ENCODE measurements at places on chromosomes 3 and 15.

DNA sequence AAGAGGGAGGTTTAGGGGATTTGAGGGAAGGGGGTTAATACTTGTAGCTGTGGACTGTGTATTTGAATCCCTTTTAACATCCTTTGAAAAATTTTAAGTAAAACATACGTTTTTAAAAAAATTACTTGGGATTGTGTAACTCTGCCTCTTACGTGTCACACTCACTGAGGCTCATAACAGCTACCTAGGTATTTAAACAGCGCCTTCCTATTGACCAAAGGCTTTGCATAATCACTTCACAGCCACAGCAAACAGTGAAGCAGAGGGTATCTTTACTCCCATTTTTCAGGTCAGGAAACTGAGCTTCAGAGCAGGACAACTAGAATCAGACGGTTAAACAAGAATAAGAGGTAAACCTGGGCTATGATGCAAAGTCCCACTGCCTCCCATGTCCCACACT lies 95.9 kb downstream of the TLE3 start:
- no peaks in the 10 kb centered on the region for H3K4me1 ChIP-seq
- H3K36me3 ChIP-seq: no peaks in the 10 kb centered on the region
- no peak for DNase-seq
- no peak overlapping the region for H3K4me3 ChIP-seq

DNA sequence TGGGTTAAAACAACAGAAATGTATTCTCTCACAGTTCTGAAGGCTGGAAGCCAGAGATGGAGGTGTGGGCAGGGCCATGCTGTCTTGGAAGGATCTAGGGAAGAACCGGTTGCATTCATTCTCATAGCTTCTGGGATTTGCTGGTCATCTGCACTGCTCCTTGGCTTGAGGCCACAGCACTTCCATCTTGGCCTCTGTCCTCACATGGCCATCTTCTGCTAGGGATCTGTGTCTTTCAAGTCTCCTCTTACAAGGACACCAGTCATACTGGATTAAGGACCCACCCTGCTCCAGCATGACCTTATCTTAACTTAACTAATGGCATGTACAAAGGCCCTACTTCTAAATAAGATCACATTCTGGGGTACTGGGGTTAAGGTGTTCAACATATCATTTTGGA lies 47.7 kb downstream of the RPLP1 start:
- no peak for DNase-seq
- H3K27me3 ChIP-seq: no peaks in the 10 kb centered on the region
- H3K27ac ChIP-seq: no peak overlapping the region
- H3K4me3 ChIP-seq: no peak overlapping the region
- H3K4me1 ChIP-seq: no peaks in the 10 kb centered on the region

GRCh38 chr3:134753999-134754742 lies 40.9 kb upstream of the EPHB1 start:
- H3K4me1 ChIP-seq: no peaks in the 10 kb centered on the region
- H3K27me3 ChIP-seq: no peaks in the 10 kb centered on the region
- no peak for DNase-seq
- no peak overlapping the region for H3K4me3 ChIP-seq
- H3K27ac ChIP-seq: no peak overlapping the region

GRCh38 chr3:47259114-47259513 lies 23.5 kb downstream of the KIF9 start:
- no peaks in the 10 kb centered on the region for H3K36me3 ChIP-seq
- H3K27ac ChIP-seq: no peak overlapping the region
- no peak for DNase-seq
- H3K4me3 ChIP-seq: no peak overlapping the region
- peaks cover 4% of the 10 kb centered on the region for H3K4me1 ChIP-seq

- no peak overlapping the region for H3K27ac ChIP-seq
- H3K4me3 ChIP-seq: no peak overlapping the region
- DNase-seq: no peak
- H3K27me3 ChIP-seq: no peaks in the 10 kb centered on the region
These were observed 22.1 kb downstream of the SRPRB start for GRCh38 chr3:133827684-133828083.

- no peaks in the 10 kb centered on the region for H3K27me3 ChIP-seq
- no peaks in the 10 kb centered on the region for H3K4me1 ChIP-seq
- H3K27ac ChIP-seq: no peak overlapping the region
- no peaks in the 10 kb centered on the region for H3K36me3 ChIP-seq
- H3K4me3 ChIP-seq: no peak overlapping the region
- DNase-seq: no peak
These were observed 770.4 kb upstream of the SEMA6D start for GRCh38 chr15:46946953-46947352.

GRCh38 chr3:170953736-170954135 lies 45.3 kb upstream of the EIF5A2 start:
- no peaks in the 10 kb centered on the region for H3K36me3 ChIP-seq
- H3K4me1 ChIP-seq: no peaks in the 10 kb centered on the region
- H3K27me3 ChIP-seq: no peaks in the 10 kb centered on the region

- H3K27ac ChIP-seq: no peak overlapping the region
- no peak overlapping the region for H3K4me3 ChIP-seq
- peaks cover 3% of the 10 kb centered on the region for H3K4me1 ChIP-seq
- no peak for DNase-seq
These were observed 46.6 kb downstream of the HHLA2 start for GRCh38 chr3:108342837-108343486.

GRCh38 chr3:10443272-10444109 lies 61.9 kb downstream of the ATP2B2 start:
- no peak for DNase-seq
- no peaks in the 10 kb centered on the region for H3K36me3 ChIP-seq
- H3K27ac ChIP-seq: no peak overlapping the region
- no peaks in the 10 kb centered on the region for H3K27me3 ChIP-seq
- H3K4me3 ChIP-seq: no peak overlapping the region

GRCh38 chr3:195736866-195737490 lies 16.2 kb downstream of the MUC20 start:
- no peak overlapping the region for H3K4me3 ChIP-seq
- DNase-seq: no peak
- no peaks in the 10 kb centered on the region for H3K36me3 ChIP-seq

- no peaks in the 10 kb centered on the region for H3K27me3 ChIP-seq
- peak; percentile 41 for DNase-seq
- H3K27ac ChIP-seq: no peak overlapping the region
- H3K36me3 ChIP-seq: no peaks in the 10 kb centered on the region
These were observed 240.7 kb downstream of the SHOX2 start for GRCh38 chr3:157865352-157866000.

DNA sequence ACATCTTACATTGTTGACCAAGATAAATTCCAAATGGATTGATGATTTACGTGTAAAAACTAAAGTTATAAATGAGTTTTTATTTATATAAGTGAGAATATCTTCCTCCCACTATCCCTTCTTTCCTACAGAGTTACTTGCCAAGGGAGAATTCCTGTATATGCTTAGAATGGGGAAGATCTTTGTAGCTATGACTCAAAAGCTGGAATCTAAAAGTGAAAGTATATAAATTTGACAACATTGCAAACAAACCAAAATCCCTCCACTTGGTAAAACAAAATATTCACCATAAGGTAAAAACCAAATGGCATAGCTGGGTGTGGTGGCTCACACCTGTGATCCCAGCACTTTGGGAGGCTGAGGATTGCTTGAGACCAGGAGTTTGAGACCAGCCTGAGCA lies 52.7 kb upstream of the GCNT3 start:
- no peaks in the 10 kb centered on the region for H3K27me3 ChIP-seq
- H3K4me1 ChIP-seq: no peaks in the 10 kb centered on the region

DNA sequence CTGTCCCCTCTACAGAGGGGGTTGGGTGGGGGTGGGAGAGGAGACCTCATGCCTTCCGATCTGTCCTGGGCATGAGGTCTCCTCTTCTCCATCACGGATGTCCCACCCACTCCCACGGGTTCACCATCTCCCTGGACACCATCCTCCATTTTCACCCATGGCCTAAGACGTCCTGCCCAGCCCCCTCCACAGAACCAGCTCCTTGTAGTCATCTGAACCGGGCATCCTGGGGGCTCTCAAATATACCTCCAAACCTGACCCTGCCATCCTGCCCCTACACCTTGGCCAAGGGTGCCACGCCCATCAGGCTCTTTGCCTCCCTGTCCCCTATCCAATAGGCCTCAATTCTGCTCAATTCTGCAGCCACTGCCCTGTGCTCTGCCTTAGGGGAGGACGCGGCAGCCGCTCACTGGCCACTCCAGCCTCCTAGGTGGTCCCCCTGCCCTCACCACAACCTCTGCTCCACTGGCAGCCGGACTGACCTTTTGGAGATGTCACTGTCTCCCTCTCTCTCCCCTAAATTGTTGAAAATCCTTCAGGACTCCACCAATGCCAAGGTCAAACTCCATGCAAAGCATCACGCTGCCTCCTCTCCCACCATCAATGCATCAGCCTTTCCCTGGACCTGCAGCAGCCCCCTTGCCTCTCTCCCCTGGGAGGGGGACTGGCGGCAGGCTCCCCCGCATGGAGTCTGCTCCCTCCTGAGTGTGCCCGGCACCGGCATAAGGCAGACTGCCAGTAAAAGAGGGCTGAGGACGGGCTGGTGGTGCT lies 9.4 kb upstream of the ANPEP start:
- no peak overlapping the region for H3K27ac ChIP-seq
- H3K27me3 ChIP-seq: no peaks in the 10 kb centered on the region
- H3K36me3 ChIP-seq: no peaks in the 10 kb centered on the region
- no peak for DNase-seq
- peaks cover 40% of the 10 kb centered on the region for H3K4me1 ChIP-seq

DNA sequence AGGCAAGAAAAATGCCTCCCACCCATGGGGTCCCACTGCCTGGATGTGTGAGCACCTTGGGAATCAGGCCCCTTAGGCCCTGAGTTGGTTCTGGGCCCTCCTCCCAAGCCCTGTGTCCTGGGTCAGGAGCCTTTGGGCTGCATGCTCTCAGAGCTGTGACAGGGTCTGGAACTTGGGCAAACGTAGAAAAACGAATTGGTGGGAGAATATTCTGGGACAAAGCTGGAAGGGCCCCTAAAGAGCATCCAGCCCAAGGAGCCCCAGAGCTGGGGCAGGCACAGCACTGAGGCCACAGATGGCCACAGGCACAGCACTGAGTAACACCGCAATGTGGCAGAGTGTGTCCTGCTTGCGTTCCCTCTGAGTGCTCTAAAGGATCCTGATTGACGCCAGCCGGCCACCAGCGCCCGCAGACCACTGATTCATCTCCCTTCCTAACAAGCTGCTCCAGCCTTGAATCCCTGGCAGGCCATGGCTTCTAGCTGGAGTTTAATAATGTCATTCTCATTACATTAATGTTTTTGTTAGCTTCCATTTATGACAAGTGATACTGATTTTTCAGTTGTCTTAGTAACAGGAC lies 18.6 kb upstream of the SEC13 start:
- no peak for DNase-seq

GRCh38 chr15:58489289-58490085 lies 57.7 kb downstream of the LIPC start:
- H3K4me3 ChIP-seq: no peak overlapping the region
- H3K4me1 ChIP-seq: peaks cover 21% of the 10 kb centered on the region
- no peak overlapping the region for H3K27ac ChIP-seq
- no peak for DNase-seq

DNA sequence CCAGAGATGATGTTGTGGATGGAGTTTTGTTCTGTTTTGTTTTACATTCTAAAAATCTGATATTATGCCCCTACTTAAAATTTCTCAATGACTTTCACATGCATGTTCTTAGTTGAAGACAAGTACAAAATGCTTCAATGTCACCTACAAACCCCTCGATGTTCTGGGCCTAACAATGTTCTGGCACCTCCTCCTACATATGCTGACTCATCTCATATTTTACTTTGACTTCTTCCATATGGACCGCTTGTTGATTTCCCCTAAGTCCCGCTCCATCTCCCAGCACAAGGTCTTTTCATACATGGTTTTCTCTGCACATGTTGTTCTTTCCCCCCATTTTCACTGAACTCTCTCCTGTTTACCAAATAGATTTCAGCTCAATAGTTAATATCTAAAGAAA lies 441.4 kb downstream of the CNTN6 start:
- H3K27me3 ChIP-seq: no peaks in the 10 kb centered on the region
- H3K36me3 ChIP-seq: no peaks in the 10 kb centered on the region
- DNase-seq: no peak
- H3K27ac ChIP-seq: no peak overlapping the region

DNA sequence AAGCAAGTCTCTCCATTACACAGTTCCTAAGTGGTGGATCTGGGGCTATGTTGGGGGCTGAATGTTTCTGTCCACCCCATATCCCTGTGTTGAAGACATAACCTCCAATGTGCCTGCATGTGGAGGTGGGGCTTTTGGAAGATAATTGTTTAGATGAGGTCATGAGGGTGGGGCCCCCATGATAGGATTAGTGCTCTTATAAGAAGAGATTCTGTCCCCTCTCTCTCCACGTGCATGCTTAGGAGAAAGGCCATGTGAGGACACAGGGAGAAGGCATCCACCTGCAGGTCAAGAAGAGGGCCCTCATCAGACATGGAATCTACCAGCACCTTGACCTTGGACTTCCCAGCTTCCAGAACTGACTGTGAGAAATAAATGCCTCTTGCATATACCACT lies 231.0 kb upstream of the CHRNA7 start:
- no peak overlapping the region for H3K4me3 ChIP-seq
- no peaks in the 10 kb centered on the region for H3K36me3 ChIP-seq
- no peaks in the 10 kb centered on the region for H3K4me1 ChIP-seq
- no peak overlapping the region for H3K27ac ChIP-seq
- no peak for DNase-seq

DNA sequence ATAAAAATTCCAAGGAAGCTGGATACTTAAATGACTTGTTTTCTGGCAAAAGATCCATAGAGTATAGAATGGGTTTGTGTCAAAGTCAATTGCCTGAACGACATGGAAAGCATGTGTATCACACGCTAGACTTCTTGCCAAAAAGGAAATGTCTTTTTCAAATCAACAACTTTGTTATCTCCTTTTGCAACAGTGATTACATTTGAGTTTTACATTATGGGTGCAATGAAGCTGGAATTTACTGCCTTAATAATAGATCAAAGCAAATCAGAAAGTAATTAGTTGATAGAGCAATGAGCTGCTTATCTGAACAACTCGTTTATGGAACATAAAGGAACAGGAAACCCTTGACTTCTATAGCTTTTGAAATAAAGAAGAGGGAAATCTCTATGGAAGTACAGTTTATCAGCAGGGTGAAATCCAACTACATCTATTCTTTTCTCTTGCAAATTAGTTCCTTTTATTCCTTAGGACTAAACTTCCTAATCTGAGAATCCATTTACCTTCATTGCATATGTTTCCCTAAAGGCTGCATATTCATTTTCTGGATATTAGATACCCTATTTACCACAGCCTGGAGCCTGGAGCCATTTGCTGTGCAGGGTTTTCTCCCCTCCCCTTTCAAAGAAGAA lies 415.1 kb upstream of the NECTIN3 start:
- H3K4me3 ChIP-seq: no peak overlapping the region
- no peak for DNase-seq
- no peaks in the 10 kb centered on the region for H3K27me3 ChIP-seq
- no peaks in the 10 kb centered on the region for H3K36me3 ChIP-seq
- no peak overlapping the region for H3K27ac ChIP-seq

DNA sequence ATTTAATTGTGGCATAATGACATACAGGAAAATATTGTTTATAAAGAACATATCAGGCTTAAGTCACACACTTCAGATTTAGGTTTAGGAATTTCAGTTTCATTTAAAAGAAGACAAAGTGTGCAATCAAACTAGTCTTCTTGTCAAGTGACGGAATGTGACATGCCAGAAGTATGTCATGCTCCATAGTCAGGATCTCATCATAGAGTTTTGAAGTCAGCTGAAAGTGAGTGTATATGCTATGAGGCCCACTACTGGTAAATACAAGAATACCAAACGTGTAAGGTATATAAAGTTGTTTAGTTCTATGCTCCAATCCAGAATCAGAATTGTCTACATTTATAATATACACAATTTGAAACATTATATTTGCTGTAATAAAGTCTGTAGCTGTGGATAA lies 988.4 kb downstream of the TBL1XR1 start:
- H3K27ac ChIP-seq: no peak overlapping the region
- no peaks in the 10 kb centered on the region for H3K27me3 ChIP-seq
- H3K36me3 ChIP-seq: no peaks in the 10 kb centered on the region
- no peaks in the 10 kb centered on the region for H3K4me1 ChIP-seq
- no peak for DNase-seq

Measured in common myeloid progenitor, CD34-positive (primary cell).